ENCODE measurements at places on chromosomes 5 and 9.
A peak's percentile ranks its signal among the peaks of the same experiment; 100 is the strongest.

- DNase-seq = no peak
Measured at GRCh38 chr9:132486706-132487350, 76.8 kb downstream of the CFAP77 start.

DNA sequence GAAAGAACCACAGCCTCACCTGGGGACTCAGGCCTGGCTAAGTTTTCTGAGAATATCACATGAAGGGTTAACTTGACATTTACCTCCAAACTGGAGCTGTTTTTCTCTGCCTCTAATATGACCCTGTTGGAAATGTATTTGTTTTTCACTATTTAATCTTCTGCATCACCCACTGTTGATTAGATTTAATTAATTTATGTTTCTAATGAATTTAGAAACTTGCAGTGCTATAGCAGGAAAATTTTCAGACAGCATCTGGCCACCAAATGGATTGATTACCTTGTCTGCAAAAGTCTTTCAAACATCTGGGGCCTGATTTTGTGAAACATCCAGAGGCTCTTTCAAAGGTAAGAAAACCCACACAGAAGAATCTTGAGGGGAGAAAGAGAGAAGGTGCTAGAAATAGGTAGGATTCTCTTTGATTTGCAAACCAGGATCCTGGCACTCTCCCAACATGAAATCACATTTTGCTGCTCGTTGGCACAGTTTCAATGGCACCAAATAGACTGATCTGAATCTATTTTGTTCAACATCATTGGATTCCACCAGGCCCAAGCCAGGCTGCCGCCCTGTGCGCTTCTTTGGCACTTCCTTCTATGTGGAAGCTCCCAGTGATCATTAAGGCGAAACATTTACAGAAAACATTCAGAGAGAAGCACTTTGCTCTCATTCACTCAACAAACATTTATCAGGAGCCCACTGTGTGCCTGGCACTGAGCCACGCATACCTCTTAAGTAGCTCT, 157.3 kb downstream of the PPP2R2B start:
- no peak for DNase-seq

- DNase-seq = no peak
Measured at GRCh38 chr5:80141147-80141671, 106.1 kb downstream of the THBS4 start.

DNA sequence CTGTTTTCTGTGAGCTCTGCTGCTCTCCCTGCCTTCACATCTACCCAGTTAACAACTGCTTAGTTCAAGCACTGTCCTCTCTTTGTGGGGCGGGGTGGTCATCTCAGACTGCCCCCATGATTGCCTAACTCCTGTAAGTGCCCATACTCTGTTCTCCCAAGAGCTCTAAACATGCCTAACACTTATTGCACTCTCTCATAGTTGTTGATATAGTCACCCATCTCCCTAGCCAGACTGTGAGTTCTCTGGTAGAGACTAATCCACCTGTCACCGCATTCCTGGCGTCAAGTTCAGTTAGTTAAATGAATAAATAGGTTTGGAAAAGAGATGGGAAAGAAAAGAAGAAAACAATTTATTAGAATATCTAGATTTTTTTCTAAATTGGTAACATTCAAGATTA, 18.3 kb upstream of the MUSK start:
- DNase-seq = no peak

- no peak for DNase-seq
Measured at GRCh38 chr5:55711507-55712022, 559 bp downstream of the SLC38A9 start.

GRCh38 chr9:89808076-89808755, 203.4 kb downstream of the GADD45G start:
- DNase-seq = no peak

DNA sequence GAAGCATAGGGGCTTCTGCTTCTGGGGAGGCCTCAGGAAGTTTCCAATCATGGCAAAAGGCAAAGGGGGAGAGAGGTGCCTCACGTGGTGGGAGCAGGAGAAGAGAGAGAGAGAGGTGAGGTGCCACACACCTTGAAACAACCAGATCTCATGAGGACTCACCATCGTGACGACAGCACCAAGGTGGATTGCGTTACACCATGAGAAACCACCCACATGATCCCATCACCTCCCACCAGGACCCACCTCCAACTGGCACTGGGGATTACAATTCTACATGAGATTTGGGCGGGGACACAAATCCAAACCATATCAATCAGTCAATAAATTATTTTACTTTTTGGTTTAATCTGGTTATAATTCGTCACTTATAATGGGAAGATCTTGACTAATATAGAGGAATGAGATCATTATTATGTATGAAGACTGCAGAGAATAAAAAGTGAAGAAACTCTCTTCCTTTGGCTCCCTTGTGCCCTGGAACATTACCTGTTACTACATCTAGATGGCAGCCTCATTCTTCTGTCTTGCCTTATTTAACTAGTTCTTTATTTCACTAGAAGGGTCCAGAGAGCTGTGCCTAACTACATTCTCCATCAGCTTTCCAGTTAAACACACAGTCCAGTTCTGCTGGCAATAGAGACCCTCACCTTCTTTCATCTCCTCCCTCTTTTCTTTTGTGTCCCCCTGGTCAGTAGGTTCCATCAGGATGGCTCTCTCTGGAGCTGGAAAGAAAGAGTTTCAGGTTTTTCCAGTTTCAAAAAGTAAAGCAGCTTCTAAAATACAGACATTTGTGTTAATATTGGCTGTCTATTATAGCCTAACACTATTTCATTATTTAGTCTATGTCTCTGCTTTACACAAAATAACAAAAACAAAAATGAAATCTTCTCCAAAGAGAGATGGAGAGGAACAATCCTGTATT, 21.7 kb upstream of the SPINK7 start:
- peak; percentile 29 for DNase-seq

GRCh38 chr9:86955561-86955960, 8.3 kb upstream of the GAS1 start:
- no peak for DNase-seq

- no peak for DNase-seq
Measured at GRCh38 chr5:9356351-9356825, 189.5 kb downstream of the SEMA5A start.

- no peak for DNase-seq
Measured at GRCh38 chr5:172288465-172288864, 4.9 kb upstream of the UBTD2 start.

- DNase-seq = no peak
Measured at GRCh38 chr5:947626-948471, 55.2 kb downstream of the TRIP13 start.

DNA sequence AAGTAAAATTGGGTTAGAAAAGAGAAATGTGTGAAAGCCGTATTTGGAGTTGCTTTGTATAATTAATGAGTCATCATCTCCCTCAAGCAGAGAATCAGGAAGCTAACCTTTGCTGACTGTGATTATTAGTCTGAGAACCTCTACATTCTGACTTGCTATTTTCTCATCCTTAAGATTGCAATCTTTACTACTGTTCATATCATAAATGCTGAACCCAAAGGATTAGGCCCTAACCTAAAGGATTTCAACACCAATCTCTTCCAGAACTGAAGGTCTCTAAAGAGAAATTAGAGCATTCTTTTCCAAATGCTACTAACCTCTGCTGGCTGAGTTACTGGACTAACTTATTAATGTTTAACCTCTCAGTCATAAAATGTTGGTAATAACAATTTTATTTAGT, 538.1 kb upstream of the MEF2C start:
- no peak for DNase-seq

- no peak for DNase-seq
Measured at GRCh38 chr5:32309761-32310160, 3.0 kb downstream of the MTMR12 start.

DNA sequence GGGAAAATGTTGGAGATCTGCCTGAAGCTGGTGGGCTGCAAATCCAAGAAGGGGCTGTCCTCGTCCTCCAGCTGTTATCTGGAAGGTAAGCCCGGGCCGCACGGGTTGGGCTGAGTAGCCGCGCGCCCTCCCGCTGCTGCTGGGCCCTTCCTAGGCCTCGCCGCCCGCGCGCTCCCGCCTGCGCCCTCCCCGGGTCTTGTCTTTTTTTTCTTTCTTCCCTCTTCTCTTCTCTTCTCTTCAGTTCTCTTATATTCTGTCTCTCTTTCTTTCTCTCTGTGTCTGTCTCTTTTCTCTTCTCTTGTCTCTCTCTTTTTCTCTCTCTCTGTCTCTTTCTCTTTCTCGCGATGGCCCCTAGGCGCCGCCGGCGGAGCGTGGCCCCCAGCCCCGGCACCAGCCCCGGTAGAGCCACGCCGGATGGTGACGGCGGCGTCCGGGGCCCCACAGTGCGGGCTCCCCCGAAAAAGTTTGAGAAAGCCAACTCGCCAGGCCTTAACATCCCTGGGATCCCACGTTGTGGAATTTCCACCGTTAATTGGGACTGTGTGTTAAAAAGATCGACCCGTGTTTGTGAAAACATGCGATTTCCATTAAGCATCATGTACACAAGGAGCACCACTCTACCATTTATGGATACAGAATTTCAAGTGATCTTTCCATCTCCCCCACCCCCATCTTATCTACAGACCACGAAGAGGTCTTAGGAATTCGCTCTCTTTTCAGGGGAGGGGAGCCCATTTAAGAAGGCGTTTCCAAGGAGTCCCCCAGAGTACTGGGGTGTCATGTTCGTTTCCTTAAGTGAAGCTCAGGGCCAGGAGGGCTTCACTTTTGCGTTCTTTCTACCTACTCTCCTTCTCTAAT, 616 bp downstream of the ABL1 start:
- DNase-seq = no peak

DNA sequence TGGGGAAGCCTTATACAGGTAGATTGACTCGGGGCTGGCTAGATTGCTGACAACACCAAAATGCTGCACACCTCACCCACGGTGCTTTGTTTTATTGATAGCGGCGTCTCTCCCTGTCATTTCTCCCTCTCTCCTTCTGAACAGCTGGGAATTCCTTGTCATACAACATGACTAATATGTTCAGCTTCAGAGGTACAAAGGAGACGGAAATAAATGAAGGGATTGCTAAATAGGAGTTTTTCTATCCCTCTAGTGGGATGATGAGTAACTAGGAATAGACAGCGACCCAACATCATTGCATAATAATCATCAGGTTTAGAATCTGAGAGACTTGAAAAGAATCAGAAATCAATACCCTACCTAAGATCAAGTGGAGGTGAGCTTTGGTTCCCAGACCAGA, 337.7 kb upstream of the PANK3 start:
- DNase-seq = no peak

DNA sequence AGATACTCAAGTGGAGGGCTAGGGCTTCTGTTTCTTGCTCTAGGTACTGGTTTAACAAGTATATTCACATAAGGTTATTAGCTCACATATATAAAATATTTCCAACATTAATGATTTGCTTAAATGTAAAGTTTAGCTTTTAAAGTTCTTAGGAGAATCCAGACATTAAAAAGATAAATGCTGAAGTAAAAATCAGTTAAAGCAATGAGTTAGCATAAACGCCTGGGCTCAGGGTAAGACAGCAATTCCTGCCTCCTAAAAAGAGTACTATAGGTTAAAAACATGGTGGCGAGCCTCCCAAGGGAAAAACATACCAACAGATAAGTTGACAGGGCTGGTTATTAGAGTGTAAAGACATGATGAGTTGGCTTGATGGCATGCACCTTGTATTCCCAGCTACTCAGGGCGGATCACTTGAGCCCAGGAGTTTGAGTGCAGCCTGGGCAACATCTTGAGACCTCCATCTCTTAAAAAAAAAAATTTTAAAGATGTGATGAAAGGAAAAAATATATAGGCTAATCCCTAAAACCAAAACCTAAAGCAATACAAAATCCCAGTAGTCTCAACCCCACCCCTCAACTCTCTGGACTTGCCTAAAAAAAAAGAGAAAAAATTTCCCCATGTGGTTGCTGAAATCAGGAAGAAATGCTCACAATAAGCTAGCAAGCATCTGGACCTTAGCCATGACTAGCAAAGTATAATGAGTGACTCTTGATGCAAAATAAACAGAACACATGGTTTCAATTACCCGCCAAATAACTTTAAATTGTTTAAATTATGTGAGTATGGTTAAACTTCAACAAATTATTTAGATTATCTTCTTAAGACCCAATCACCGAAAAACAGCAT, 3.6 kb downstream of the GOLPH3 start:
- no peak for DNase-seq

- DNase-seq = no peak
Measured at GRCh38 chr5:42521406-42521805, 98.2 kb downstream of the GHR start.

DNA sequence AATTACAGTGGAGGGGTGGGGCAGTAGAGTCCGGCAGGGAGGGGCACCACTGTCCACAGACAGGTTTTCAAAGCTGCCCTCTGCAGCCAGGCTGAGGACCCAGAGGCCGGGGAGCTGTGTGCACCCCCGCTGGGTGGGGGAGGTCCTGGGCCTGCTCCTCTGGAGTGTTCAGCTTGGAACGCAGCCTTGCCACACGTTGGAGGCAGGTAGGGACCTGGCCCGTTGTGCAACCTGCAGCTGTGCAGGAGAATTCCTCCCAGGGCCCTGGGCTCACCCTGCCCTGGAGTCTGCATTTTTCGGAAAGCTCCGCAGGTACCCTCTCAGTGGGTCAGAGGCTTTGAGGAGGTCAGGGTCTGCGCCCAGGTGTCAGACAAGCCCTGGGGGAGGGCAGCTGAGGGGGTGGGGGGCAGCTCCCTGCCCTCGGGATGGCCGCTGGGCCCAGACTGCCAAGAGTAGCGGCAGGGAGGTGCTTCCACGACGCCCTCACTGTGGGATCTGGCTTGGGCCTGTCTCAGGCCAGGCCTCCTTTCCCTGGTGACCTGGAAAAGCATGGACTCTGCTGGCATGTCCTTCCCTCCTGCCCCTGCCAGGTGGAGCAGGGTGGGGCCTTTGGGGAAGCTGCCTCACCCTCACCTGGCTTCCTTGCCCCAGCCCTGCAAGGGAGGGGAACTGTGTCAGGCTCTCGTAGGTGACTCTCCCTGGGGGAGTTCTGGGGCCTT, 29.5 kb downstream of the RXRA start:
- no peak for DNase-seq

GRCh38 chr5:78003919-78004318, 227.8 kb upstream of the TBCA start:
- no peak for DNase-seq

DNA sequence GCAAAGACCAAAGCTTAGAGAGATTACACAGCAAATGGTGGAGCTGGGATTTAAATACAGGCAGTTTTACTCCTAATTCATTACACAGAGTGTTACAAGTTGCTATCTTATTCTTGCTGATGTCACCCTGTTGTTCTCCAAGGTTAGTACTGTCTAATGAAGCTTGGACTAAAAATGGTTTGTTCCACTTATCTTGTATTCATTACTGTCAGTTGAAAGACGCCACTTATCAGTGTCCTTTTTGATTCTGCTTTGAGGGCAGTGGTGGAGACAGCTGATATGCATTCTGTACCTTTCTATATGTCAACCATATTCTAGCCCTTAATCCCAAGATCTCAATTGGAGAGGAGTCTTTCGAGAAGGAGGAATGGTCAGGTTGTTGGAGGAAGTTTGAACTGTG, 14.0 kb upstream of the DENND4C start:
- DNase-seq = no peak

- no peak for DNase-seq
Measured at GRCh38 chr5:67020096-67020615, 176.4 kb downstream of the CD180 start.

GRCh38 chr9:92312887-92313623, 12.1 kb downstream of the NOL8 start:
- DNase-seq = no peak
